HTR-8/SVneo (cell line): ENCODE measurements at places on chromosomes 5 and 9.

- no peak for DNase-seq
Measured at GRCh38 chr9:112218908-112219307, 43.8 kb upstream of the SUSD1 start.

DNA sequence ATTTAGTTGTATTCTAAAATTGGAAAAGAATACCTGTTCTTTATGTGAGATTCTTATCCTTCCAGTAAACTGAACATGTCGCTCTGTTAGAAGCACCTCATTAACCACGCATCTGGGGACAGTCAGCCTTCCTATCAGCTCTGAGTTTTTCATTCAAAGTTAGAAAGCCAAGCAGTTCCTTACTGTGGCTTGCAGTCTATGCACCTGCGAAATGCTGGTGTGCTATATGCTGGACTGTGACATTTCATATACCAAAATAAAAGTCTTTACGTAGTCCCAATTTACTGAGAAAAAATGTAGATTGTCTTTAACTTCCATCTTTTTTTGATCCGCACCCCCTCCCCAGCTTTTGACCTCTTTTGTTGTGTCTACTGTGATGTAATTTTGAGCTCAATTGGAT, 4.3 kb downstream of the ANP32B start:
- no peak for DNase-seq

GRCh38 chr5:111070272-111071134, 1.0 kb upstream of the TSLP start:
- no peak for DNase-seq

DNA sequence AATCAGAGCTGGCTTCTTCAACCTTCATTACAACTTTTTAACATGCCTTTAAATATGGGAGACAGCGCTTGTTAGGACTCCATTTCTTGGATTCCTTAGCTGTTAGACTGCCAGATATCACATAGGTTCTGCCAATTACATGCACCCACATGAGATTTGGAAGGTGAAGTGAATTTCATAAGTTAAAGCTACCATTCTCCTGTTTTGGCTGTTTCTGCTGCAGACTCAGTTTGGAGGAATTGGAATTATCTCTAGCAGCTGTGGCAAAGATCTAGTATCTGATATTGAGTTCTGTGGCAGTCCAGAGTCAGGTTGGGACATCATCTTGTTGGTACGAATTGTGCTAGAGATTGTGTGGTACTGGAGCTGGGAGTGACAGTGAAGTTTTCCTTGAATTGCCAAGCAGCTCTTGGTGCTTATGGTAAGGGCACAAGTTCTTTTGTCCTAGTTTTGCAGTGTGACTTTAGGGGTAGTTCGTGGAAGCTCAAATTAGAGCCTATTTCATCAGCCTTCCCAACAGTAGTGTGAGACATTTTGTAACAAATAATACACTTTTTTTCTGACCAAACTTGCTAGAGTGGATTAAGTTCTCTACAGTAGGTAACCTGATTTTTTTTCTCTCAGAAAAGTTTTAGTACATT, 9.1 kb upstream of the PJA2 start:
- DNase-seq: no peak

DNA sequence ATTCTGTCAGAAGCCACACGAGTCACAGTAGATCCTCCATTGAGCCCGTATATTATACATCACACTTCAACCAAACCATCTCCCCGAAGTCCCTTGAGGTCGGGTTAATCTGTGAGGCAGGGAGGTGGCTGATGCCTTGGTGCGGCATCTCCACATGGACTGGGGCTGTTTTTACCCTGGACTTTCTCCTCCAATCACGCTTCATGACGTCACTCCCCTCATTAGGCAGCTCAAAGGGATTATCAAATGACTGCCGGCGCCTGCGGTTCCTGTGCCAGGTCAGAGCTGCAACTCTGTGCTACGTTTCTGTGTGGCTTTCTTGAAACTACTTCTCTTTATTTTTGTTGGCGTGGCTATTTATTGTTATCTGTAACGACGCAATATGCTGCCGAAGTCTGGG, 53.7 kb downstream of the TMOD1 start:
- DNase-seq: no peak

DNA sequence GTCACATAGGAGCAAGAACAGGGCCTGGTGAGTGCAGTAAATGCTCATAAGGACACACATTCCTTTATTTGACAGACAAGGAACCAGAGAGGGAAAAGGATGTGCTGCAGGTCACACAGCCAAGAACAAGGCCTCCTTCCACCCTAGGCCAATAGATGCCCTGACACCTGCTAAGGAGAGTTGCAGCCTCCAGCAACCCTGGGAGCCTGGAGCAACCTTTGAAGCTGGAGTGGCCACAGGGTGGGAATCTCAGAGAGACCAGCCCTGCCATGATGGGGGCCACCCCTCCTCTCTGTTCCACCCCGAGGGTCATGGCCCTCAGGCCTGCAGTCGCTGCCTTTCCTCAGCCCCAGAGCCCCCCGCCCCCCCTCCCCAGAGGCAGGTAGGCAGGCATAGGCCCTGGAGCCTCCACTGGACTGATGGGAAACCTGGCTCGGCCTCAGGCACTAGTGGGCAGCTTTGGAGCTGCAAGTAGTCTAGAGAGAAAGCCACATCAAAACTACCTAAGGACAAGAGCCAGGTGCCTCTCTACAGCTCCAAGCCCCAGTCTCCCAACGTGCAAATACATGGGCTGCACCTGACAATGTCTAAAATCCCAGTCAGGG, 116.1 kb upstream of the SPOCK1 start:
- no peak for DNase-seq

GRCh38 chr9:120383999-120384924, 195.7 kb downstream of the CDK5RAP2 start:
- no peak for DNase-seq

- DNase-seq: no peak
Measured at GRCh38 chr9:127014910-127015540, 100.4 kb downstream of the RALGPS1 start.
